ENCODE measurements at places on chromosomes 11 and 22. TPM values are rescaled to one million over a fixed set of nuclear protein-coding genes. Genes with fewer than 3 reads are reported as not detected.

DNA sequence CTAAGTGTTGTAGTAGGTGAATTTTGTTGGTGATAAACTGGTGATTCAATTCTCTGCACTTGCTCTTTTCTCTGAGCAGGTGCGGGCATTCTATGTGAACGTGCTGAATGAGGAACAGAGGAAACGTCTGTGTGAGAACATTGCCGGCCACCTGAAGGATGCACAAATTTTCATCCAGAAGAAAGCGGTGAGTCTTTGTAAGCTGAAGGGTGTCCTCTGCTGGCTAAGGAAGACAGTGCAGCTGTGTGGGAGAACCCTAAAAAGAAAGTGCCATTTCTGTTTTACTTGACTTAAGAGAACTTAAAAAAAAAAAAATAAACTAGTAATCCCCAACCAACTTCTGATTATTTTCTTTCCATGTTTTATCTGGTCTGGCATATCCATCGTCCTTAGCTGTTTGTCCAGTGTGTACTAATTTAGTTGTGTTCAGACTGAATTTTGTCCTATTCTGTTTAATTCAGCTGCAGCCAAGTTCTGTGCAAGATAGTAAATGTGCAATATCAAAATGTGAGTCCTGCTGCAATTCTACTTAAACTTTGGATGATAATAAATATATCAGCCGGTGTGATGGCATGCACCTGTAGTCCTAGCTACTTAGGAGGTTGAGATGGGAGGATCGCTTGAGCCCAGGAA is 29.6 kb downstream of the CAT start:
- DNase-seq, result no peak

DNA sequence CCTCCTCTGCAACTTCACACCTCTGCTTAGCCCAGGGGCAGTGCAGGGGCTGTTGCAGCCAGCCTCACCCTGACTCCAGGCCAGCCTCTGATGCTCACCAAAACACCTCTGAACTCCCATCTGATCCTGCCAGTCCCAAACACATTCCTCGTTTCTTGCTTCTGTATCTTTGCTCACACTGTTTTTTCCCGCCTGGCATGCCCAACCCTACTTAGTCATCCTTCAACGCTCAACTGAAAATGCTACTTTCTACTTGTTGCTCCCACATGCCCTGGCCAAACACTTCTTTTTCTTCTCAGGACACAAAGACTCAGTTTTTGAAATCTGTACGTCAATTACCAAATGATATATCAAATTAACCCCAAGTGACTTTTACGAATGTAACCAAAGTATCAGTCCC is 140.8 kb upstream of the ZBED5 start:
- DNase-seq, result no peak

Gene PTGDR2
- polyA plus RNA-seq, result 0.71 TPM

DNA sequence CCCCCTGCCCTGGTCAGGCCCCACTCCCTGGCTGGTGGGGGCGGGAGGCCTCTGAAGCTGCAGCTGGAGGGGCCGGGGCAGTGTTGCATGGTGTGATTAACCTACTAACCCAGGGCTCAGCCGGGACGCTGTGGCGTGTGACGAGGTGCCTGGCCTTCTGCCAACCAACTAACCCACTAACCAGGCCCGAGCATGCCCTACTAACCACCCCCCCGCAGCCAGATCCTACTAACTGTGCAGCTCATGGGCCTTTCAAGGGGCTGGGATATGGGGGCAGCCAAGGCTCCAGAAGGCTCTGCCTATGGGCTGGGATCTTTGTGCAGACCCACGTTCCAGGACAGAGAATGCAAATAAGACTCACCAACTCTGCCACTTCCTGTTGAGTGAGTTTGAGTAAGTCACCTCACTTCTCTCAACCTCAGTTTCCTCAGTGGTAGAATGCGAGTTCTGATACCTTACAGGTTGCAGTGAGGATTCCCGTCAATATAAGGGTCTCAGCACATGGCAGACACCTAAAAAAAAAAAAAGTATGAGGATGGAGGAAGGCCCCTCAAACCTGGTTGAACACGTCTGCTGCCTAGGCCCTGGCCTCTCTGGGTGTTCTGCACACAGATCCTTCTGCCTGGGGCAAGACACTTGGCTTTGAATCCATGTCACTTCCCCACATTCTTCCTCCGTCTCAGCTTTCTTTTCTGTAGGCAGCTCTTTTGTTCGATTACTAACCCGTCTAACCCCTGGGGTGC is 14.1 kb downstream of the MIAT start:
- no peak for DNase-seq

Gene P2RX3
- 4.1 TPM for polyA plus RNA-seq

DNA sequence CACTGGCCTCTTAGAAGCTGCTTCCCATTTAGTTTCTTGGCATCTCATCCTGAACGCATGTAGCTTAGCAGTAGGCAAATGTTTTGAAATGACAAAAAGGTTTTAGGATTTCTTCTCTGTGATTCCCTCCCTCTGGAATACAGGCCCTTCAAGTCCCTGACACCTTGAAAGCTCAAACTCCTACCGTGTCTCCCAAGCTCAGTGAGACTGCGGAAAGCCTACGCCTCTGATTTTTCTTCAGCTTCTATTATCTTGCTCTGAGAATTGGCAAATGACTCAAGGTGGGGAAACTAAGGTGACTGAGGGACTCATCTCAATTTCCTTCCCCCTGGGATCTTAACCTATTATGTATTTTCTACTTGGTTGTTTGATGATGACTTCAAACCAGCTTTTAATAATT is 130.3 kb downstream of the ENTHD1 start:
- DNase-seq, result no peak

Gene MMP8
- polyA plus RNA-seq, result not detected

Gene RAB36
- polyA plus RNA-seq, result not detected

DNA sequence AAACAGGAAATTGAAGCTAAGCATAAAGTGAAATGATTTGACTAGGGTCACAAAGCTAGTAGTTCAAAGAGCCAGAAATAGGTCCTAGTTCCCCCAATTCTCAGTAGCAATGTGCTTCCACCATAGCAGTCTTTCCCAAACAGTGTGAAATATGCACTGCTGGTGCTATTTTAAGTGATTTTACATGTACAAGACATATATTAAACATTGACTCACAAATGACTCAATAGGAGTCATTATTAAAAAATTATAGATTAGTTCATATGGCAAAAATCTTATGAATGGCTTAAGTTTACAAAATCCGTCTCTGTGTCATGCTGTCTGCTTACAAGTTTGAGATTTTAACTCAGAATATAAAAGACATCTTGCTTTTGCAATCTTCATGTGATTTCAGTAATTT is 21.4 kb downstream of the KIF18A start:
- no peak for DNase-seq

GRCh38 chr11:75271730-75272129 is 31.2 kb downstream of the TPBGL start:
- no peak for DNase-seq

Gene TBC1D10A
- polyA plus RNA-seq, result 5.3 TPM

- no peak for DNase-seq
These were observed 1075.9 kb downstream of the BRD1 start for GRCh38 chr22:48751539-48752437.

- no peak for DNase-seq
These were observed 13.7 kb upstream of the NXPE2 start for GRCh38 chr11:114664641-114665040.

Gene OR5D18
- polyA plus RNA-seq, result not detected
